ENCODE measurements at places on chromosomes 3 and 15.
A peak's percentile ranks its signal among the peaks of the same experiment; 100 is the strongest.

DNA sequence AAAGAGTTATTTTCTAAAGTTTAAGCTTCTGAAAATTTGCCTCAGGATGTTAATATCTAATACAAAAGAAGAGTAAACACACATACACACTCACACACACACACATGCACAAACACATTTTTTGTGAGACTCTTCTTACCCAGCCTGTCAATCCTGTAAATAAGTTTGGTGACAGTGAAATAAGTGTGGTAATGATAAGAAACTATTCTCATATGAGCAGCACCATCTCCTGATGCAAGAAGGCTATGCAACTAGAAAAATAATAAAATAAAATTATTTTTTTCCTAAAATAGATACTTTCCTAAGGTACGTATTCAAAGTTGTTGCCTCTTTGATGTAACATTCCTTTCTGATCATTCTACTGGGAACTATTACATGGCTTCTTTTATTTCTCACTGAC, 155.1 kb downstream of the MECOM start:
- DNase-seq, result no peak

GRCh38 chr15:100515758-100516157, 13.0 kb downstream of the CERS3 start:
- no peak for DNase-seq

DNA sequence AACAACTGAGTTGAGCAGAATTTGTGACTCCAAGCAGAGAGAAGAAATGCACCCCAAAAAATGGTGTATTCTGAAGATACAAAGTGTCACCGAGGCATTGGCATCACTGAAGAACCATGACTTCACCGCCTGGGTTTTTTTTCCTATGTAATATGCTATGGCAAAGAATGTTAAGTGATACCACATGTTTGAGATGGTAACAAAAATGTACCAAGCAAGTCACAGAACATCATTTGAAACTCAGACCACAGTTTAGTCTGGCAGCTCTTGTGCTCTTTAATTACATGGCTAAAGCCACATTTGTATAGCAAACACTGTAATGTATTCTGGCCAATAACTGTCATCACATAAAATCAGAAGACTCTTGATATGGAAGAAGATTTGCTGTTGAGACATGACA, 323.5 kb downstream of the ULK4 start:
- DNase-seq, result no peak

DNA sequence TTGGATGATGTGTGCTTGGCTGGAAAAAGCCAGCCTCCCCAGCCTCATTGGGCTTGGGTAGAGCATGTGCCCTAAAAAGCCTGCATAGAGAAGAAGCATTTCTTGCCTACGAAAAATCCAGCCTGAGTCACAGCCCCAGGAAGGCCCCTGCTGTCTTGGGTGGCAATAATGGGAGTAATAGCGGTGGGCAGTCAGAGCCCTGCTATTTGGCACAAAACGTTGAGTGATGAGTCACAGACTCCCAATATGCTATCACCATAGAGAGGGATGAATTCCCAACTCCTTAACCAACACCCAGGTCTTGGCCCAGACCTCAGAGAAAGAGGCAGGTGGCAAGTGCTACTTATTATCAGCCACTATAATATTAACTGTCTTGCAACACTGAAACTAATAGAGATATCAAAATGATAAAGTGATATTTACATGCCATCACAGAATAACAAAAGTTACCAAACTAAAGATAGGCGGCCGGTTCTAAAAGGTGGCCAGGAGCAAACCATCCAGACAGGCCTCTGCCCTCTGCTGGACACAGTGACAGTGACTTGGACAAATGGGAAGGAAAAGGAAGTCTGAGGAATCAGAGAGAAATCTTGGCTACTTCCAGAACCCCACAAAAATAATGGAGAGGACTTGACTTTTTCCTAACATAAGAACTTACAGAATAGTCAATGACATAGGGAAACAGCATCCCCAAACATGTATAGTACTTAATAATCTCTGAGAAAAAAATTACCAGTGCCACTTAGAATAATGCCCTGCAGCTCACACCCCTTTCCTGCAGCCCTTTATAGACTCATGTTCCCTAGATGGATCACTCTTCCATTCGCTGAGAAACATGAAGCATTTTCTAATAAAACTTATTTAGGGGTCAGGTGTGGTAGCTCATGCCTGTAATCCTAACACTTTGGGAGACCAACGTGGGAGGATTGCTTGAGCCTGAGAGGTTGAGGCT, 51.9 kb upstream of the MUC13 start:
- no peak for DNase-seq

- no peak for DNase-seq
Measured at GRCh38 chr3:127389913-127390312, 102.1 kb upstream of the PRR20G start.

DNA sequence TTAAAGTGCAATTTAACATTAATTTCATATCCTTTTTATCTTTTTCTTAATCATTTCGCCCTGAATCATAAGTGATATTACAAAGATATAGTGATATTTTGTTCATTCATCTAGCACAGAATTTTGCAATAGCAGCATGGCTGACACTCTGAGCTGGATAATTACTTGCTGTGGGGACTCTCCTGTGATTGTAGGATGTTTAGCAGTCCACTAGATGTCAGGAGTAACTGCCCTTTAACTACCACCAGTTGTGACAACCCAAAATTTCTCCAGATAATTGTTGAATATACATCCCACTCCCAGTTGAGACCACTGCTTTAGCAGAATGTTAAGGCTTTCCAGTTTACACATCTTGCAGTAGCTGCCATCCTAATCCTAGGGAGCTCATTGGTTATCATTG, 196.8 kb upstream of the MBNL1 start:
- peak; percentile 41 for DNase-seq

DNA sequence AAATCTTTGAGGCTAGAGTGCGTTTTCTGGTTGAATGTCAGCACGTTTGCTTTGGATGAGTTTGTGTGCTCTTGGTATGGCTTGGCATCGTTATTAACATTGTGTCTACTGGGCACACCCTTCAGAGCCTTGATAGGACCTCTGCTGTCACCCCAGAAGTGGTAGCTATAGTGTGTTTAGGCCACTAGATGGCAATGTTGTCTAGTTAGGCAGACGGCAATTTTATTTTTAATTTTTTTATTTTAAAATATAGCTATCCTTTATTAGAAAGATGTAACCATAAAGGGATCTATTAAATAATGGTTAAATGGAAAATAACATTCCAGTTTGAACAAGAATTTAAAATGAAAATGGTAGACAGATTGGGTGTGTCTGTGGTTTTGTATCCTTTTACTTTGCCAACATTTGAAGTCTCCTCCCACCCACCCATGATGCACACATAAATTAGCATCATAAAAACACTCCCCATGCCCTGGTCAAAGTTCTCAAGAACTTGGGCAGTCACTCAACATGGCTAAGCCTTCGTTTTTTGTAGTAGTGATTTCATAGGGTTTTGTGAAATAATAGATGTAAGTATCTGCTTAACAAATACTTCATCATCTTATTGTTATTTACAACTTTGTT, 200.7 kb downstream of the KCNH8 start:
- no peak for DNase-seq

DNA sequence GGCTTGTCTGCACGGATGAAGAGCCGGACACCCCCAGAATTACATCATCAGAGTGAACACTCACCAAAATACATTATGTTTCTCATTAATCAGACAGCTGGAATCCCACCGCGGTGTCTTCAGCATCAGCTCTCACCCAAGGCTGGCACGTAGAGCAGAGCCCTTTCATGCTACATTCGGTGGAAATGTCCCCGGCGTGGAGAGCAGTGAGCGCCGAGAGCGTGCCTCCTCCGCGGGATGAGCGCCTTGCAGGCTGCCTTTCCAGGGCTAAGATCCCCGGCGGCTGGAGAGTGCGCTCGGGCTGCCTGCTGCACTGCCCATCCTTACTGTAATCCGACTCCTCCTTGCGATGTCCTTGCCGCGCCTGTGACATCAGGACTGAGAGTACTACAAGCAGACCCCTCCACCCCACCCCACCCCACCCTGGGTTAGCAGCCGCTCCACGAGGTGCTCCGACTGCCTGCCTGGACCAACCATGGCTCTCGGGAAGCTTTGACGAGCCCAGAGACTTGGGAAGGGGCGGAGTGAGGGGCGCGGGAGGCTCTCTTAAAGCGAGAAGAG, at the start of gene ZNF385D:
Gene ZNF385D, minus strand, starts transcription at position 380 of the 561 bp plus-strand sequence. Its CDS starts 294 bp downstream, at position 86.
- DNase-seq, result no peak

GRCh38 chr3:31550452-31551251, 17.9 kb downstream of the STT3B start:
- DNase-seq, result peak; percentile 35

- no peak for DNase-seq
Measured at GRCh38 chr3:190301591-190301990, 20.7 kb downstream of the CLDN1 start.

DNA sequence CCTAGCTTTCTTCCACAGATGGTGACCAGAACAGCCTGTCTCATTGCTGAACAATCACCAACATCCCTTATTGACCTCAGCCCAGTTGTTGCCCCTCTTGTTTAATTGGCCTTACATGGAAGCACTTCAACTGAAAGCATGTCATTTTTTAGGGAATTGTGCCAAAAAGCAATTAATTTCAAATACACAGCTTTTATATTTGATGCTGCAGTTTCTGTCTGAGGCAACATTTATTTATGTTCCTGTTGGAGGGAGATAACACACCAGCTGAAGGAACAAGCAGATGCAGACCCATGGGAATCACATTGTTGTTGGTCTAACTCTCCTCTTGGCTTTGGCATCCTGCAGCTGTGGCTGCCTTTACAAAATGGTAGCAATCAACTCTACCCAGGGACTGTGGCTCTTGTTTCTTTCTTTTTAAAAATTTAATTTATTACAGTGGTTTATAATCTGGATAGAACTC, 498.1 kb upstream of the RGMA start:
- no peak for DNase-seq

DNA sequence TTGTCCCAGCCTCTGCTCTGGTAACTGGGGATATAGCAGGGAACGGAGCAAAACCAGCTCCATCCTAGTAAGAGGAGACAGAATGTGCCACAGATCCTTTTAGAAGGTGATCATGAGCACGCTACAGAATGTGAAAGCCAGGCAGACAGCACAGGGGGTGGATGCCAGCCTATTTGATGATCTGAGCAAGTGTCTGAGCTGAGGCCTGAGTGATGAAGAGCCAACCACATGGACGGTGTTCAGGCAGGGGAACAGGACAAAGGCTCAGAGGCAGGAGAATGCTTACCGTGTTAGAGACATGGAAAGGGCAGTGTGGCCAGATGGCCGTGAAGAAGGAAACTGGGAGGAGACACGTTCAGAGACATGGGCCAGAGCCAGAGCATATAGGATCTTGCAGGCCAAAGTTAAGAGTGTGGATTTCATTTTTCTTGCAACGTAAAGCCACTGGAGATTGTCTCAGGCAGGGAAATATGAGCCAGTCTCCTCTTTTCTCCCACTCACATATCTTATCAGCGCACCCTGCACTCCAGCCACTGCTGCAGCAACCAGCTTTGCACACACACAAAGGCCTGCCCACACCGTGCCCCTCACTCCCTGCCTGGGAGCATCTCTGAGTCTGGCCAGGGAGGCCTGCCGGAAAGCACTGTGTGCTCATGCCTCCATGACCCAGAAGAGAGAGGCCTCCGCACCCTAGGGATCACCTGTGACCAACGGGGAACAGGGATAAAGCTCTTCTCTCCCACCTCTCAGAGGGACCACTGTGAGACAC, 20.1 kb downstream of the RAB43 start:
- DNase-seq, result no peak

DNA sequence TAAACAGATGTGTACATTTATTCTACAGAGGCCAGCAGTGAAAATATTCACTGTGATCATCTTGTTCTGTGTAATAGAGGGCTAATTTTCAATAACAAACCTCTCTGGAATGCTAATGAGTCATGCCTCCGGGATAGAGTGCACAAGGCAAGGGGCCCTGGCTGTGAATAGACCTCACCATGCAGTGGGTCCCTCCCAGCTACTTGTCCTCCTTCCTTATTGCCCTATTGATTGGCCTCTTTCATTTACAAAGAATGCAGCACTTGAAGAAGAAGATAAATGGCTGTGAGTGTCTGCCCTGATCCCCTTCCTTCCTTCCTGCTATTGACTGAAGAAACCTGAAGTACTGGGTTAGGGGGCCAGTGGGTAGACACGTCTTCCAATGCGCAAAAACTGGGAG, 436.3 kb downstream of the WDR72 start:
- DNase-seq, result no peak

GRCh38 chr3:86251781-86252180, 739.2 kb downstream of the VGLL3 start:
- DNase-seq, result no peak

- no peak for DNase-seq
Measured at GRCh38 chr15:35491999-35492398, 54.0 kb downstream of the DPH6 start.

GRCh38 chr3:170563712-170564423, 22.0 kb downstream of the SLC7A14 start:
- DNase-seq, result no peak

DNA sequence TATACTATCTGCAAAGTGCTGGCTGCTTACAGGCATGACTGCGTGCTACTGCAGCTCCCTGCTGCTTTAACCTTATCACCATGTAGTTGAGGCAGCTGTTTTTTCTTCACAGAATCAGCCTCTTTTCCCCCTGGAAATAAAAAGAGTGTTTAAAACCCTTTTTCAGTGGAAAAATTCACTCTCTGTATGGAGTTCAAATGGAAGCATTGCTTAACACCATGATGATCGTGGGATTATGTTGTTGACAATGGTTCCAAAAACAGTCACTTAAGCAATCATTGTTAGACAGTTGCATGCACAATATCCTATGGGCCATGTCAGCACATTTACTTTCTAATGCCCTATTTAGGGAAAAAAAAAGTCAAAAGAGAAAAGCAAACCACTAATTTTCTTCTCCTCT, 536.4 kb downstream of the UNC13C start:
- no peak for DNase-seq

GRCh38 chr15:62770752-62771151, 271.8 kb upstream of the TPM1 start:
- DNase-seq, result no peak

DNA sequence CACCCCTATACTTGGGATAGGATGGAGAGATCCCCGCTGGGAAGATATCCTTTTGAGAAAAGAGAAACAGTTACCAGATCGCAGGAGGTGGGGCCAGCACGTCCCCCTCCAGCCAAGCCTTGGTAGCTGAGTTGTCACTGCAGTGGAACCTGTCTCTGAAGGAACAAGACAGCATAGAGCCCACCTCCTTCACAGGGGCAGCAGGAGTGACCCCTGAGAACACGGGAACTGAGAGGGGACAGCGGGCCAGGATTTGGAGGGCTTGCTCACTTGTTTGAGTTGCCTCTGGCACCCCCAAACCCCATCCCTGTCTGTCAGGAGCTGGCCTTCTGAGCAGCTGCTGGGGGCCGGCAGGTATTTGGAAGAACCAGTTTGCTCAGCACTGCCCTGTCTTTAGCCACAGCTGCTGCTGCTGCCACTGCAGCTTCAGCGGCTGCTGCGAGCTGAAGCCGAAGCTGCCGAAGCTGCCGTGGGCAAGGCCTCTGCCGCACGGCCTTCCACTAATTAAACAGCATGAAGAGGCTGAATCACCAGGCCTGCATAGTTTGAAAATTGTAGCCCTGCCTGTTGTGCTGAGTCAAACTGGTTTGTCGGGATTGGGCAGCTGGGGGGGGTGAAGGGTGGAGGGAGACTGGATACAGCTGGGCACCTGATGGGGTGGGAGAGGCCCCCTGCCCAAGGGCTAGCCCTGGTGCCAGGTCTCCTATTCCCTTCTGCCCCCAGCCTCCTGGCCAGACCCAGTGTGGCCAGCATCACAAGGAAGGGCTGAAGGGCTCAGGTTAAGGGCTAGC, 4.0 kb downstream of the EPHB3 start:
- DNase-seq, result no peak

- DNase-seq, result no peak
Measured at GRCh38 chr15:39589815-39590644, 9.2 kb downstream of the THBS1 start.

GRCh38 chr3:184725176-184725719, 13.4 kb upstream of the MAGEF1 start:
- no peak for DNase-seq
